ENCODE measurements at places on chromosomes 13 and 19. TPM values are rescaled to one million over a fixed set of nuclear protein-coding genes. Genes with fewer than 3 reads are reported as not detected.

- no peak for DNase-seq
Measured at GRCh38 chr13:110301083-110301482, 5.9 kb downstream of the COL4A1 start.

DNA sequence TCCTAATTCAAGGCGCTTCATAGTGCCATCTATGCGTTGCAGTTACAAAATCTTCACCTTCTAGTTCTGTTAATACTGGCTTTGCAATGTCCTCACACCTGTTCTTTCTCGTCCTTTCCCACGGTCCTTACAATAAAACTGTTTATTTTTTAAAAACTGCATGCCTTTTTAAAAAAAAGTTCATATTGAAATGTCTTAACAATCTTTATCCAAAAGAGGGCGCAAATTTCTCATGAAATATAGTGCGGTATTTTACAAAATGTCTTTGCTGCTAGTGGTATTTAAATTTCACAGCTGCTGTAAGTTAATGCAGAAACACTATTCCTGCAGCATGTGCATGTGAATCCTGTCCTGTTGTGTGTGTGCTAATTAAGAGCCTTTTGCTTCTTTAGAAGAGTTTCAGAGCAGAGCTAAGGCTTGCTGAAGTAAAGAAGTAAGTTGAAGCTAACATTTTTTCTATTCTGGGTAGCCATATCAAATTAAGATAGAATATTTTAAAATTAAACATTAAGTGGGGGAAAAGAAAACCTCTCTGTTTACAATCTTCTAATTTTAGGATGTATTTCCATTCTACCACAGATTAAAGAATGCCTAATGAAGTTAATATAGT lies 15.8 kb upstream of the CLDN10 start:
- DNase-seq = no peak

DNA sequence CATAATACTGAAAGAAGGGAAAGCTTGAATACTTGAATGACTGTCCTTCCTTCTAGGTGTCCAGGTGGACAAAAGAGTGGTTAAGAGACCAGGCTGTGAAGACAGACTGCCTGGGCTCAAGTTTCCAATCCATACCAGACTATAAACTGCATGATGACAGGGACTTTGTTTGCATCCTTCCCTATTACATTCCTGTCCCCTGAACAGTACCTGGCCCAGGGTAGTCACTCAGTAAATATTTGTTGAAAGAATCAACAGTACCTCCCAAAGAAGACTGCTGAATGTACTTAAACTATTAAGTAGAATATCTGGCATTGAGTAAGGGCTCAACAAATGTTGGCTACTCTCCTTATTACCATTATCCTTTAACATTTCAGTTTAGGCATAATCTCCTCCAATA lies 29.7 kb downstream of the MIPEP start:
- DNase-seq = no peak

GRCh38 chr19:38661996-38662395 lies 14.5 kb downstream of the ACTN4 start:
- DNase-seq = no peak

- DNase-seq = no peak
Measured at GRCh38 chr13:112242777-112243176, 133.4 kb upstream of the SPACA7 start.

GRCh38 chr19:660793-661426 lies 2.1 kb downstream of the RNF126 start:
- no peak for DNase-seq

- no peak for DNase-seq
Measured at GRCh38 chr19:2097203-2097885, 629 bp downstream of the IZUMO4 start.

GRCh38 chr19:46602392-46603194 lies 1.5 kb downstream of the CALM3 start:
- no peak for DNase-seq

DNA sequence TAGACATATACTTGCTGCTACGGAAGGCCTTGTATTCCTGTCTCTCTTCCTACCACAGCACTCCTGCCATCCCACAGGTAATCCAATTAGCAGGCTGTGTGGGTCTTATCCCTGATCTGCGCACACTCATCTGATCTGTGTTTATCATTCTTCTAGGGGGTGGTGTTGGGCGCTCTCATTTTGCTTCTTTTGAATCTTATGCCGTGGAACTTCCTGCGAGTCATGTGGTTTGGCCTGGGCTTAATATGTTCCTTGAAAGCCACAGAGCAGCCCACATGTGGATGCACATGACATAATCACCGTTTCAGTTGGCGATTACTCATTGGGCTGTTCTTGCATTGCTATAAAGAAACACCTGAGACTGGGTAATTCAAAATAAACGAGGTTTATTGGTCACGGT lies 7.5 kb downstream of the RASA3 start:
- no peak for DNase-seq

DNA sequence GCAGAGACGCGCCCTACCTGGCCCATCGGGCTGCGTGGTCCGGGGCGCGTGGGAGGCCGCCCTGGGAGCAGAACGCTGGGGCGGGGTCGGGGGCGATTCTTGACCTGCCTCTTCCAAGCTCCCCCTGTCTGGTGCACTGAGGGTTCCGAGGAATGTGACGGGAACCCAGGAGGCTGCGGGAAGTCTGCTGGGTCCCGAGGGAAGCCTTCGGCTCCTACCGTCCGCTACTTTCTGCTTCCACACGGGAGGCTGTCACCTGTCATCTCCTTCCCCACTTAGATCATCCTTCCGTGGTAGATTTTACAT lies 781 bp upstream of the SPRYD7 start:
- DNase-seq = no peak

GRCh38 chr13:75558145-75558840 lies 8.7 kb downstream of the UCHL3 start:
- no peak for DNase-seq

- peak; percentile 4 for DNase-seq
Measured at GRCh38 chr13:105139380-105140285, 1395.8 kb downstream of the EFNB2 start.

DNA sequence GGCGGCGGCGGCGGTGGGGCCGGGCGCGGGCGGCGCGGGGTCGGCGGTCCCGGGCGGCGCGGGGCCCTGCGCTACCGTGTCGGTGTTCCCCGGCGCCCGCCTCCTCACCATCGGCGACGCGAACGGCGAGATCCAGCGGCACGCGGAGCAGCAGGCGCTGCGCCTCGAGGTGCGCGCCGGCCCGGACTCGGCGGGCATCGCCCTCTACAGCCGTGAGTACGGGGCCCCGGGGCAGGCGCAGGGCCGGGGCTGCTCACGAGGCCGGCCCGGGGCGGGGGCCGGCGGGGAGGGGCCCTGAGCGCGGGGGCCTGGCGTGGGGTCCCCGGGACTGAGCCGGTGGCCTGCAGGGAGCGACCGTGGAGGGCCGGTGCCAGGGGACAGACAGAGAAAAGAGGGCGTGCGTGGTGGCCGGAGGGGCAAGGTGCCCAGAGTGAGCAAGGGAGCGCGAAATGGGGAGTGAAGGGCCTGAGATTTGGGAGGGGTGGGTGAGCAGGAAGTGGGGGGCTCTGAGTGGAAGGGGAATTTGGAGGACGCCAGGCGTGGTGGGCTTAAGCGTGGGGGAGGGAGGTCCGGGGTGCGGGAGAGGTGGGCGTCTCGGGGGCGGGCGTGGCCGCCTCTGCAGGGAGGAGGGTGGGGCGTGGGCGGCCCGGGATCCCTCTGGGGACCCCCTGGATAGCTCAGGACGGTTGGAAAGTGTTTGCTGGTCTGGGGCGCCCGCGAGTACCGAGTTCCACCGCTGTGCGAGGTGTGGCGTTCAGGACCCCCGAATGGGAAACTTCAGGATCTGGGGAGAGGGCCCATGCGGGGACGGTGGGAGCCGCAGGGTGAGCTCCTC lies 575 bp downstream of the CARM1 start:
- DNase-seq = no peak

GRCh38 chr19:42276821-42277220 lies 7.8 kb downstream of the CIC start:
- no peak for DNase-seq

- DNase-seq = no peak
Measured at GRCh38 chr13:89029062-89029461, 1357.9 kb downstream of the SLITRK5 start.

DNA sequence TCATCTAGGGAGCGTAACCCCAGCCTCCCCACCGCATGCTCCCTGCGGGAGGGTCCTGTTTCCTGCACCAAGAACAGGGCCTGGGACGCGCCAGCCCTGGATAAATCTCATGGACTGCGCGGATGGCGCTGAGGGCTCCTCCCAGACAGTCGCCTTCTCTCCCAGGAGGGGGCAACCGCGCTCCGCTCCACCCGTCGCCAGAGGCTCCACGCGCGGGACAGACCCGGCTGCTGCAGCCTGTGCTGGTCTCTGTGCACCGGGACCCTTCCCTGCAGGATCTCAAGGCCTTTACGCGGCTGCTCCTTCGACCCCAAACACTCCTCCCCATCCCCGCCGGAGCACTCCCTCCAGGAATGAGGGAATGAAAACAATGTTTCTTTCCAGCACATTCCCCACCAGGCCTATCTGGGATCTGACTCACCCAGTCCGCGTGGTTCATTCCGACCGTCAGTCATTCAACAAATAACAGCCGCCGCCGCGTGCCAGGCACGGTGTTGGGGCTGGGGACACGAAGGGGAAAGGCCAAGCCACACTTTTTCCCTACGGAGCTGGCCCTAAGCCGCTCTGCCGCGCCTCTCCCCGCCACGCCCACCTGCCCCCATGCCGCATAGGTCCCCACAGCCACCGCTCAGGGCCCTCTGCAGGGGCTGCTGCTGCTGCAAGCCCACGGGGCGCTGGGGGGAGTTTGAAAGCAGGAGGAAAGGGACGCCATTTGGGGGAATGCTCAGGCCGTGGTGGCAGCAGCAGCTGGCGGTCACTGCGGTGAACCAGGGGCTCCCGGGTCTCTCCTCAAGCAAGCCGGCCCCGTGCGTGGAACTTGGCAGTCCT lies 6.0 kb downstream of the PNMA8B start:
- no peak for DNase-seq

DNA sequence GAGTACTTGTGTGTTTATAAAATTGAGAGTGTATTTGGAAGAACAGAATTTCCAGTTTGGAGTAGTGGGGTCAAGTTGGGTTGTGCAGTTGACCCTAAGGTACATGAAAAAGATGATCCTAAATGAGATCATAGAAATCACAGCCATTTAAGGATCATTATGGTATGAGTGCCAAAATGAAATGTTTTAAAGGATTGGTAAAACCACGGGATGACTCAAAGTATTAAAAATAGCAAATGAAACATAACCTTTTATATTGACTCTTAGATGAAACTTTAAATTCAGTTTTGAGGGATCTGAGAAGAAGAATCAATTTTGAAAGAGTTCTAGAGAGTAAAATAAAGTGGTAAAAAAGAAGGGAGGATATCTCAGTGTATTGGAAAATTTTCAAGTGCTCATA lies 773.8 kb downstream of the GPC5 start:
- DNase-seq = no peak

DNA sequence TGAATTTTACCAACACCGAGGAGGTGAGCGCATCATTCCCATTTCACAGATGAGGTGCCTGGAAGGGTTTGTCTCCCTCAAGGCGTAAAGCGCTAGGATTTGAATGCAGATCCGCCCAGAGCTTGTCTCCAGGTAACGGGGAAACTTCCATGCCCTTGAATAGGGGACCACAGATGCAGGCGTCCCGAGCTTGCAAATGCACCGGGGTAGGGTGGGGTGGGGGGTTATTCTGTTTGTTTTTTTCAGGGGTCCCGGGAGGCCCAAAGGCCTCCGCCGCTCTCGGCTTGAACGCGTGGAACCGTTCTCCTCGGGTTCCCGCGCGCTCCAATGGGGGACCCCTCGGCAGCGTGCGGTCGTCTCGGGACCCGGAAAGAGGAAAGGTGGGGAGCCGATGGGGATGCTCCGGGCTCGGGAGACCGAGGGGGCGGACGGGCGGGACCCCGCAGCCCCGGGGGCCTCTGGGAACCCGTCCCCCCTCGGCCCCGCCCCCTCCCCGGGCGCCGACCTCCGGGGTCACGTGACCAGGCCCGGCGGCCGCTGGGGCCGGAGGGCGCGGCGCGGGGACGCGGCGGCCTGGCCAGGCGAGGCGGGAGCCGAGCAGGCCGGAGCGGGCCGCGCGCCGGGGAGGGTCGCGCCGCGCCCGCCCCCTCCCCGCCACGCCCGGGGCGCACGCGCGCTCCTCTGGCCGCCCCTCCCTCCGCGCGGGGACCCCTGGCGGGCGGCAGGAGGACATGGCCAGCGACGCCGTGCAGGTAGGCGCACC lies at the start of gene PKN1:
PKN1 (plus strand) TSS at position 516 of the 763 bp plus-strand sequence; CDS start at position 732, 216 bp downstream.
- DNase-seq = no peak

GRCh38 chr19:8806661-8807060 lies 25.4 kb downstream of the ZNF558 start:
- DNase-seq = no peak

DNA sequence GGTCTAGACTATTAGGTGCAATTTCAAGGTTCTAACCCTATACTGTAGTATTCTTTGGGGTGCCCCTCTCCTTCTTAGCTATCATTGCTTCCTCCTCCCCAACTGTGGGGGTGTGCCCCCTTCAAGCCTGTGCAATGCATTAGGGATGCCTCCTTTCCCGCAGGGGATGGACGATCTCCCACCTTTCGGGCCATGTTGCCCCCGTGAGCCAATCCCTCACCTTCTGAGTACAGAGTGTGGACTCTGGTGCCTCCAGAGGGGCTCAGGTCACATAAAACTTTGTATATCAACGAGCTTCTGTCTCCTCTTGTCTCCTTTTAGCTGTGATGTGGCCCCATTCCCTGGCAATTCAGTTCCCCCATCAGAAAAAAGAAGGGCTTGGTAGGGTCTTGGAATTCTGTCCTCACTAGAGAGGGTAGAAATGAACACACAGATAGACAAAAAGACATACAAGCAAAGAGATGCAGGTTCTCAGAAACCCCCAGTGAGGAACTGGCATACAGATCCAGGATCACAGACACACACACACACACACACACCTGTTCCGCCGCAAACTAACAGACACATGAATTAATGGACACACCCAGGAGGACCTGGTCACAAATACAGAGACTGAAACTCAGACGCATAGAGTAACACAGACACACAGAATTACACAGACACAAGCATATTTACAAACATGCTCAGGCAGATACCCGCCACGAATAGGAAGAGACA lies 2.5 kb upstream of the HNRNPUL1 start:
- DNase-seq = no peak

- no peak for DNase-seq
Measured at GRCh38 chr13:104098421-104098820, 1032.2 kb upstream of the SLC10A2 start.

GRCh38 chr19:30784850-30785457 lies 412.8 kb downstream of the ZNF536 start:
- DNase-seq = no peak

- DNase-seq = no peak
Measured at GRCh38 chr19:15241259-15241910, 9.1 kb upstream of the EPHX3 start.

- no peak for DNase-seq
Measured at GRCh38 chr19:41530761-41531301, 45.1 kb upstream of the CEACAM21 start.

Gene HIPK4
- not detected for total RNA-seq

Gene LIN7B
- 12.5 TPM for total RNA-seq

Gene OR7C1
- total RNA-seq = not detected

Gene ERICH6B
- not detected for total RNA-seq

Gene PIK3R2
- total RNA-seq = 42.1 TPM

Gene ZNF100
- total RNA-seq = 1.7 TPM

Gene ZNF468
- 13.1 TPM for total RNA-seq

Gene ERCC1
- total RNA-seq = 80.9 TPM

Gene AKT2
- total RNA-seq = 59.8 TPM

Gene ZNF880
- 20.4 TPM for total RNA-seq

Gene RCBTB1
- total RNA-seq = 6.6 TPM

Gene CBARP
- 1.0 TPM for total RNA-seq

Gene MTUS2
- total RNA-seq = not detected

Measured in esophagus squamous epithelium (tissue), 5 donors.